ENCODE measurements at places on chromosomes 4 and X. TPM values are rescaled to one million over a fixed set of nuclear protein-coding genes. Genes with fewer than 3 reads are reported as not detected.

TLR1 gene
- not detected for total RNA-seq

DNA sequence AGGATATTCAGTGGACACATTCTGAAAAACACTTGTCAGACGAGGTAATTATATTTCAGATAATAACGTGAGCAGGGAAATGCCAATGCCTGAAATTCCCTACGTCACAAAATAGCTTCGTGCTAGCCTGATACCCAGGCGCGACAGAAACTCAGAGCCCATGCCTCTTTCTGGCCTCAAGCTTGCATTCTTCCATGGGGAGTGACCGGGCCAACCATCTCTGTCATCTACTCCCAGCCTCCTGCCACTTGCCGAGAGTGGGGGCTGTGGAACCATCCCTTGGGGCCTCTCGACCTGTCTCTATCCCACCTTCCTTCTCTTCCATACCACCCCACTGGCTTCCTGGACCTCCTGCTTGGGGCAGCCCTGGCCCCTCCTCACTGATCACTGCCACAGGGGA is 34.5 kb upstream of the CDKN2AIP start:
- DNase-seq, result no peak
- no peaks in the 10 kb centered on the region for H3K36me3 ChIP-seq
- H3K4me1 ChIP-seq, result no peaks in the 10 kb centered on the region
- H3K4me3 ChIP-seq, result no peak overlapping the region

- DNase-seq, result no peak
- no peaks in the 10 kb centered on the region for H3K36me3 ChIP-seq
- H3K27ac ChIP-seq, result no peak overlapping the region
- no peaks in the 10 kb centered on the region for H3K27me3 ChIP-seq
Measured at GRCh38 chr4:32574803-32575202, 1854.6 kb downstream of the PCDH7 start.

CSAG1 gene
- not detected for total RNA-seq

- H3K4me1 ChIP-seq, result no peaks in the 10 kb centered on the region
- no peak for DNase-seq
- no peak overlapping the region for H3K27ac ChIP-seq
Measured at GRCh38 chr4:1608821-1609500, 75.2 kb downstream of the FAM53A start.

DNA sequence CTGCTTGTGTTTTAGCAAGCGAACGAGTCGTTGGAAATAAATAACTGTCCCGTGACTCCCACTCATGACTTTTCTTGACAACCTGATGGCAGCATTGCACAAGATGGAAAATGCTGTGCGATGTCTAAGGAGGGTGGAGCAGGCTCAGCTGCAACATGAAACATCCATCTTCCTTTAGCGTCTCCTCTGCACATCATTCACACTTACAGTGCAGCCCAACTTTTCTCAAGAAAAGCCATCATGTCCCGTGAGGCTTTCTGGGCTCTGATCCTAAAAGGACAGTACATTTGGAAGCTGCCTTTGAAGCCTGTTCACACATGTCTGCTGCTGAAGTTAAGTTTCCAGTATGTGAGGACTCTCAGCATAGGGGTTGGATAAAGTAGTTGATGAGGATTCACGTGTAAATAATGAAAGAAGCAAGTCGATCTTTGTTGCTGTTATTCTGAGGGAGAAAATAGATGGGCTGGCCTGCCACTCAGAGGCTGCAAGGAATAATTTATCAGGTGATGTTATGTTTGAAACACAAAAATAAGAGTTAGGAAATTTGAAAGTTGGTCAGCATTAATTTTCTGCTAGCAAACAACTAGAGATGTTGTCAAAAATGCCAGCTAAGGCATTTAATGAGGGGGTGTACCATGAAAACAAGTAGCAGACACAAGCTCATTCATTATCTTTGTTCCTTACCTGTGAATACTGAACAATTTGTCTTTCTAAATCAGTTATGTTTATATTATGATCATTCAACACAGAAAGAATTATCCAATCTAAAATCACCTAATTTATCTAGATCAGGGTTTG is 328.7 kb upstream of the ZFP42 start:
- H3K27ac ChIP-seq, result no peak overlapping the region
- no peak for DNase-seq
- no peaks in the 10 kb centered on the region for H3K27me3 ChIP-seq
- no peaks in the 10 kb centered on the region for H3K4me1 ChIP-seq
- peaks cover 9% of the 10 kb centered on the region for H3K36me3 ChIP-seq

NWD2 gene
- total RNA-seq, result not detected

DNA sequence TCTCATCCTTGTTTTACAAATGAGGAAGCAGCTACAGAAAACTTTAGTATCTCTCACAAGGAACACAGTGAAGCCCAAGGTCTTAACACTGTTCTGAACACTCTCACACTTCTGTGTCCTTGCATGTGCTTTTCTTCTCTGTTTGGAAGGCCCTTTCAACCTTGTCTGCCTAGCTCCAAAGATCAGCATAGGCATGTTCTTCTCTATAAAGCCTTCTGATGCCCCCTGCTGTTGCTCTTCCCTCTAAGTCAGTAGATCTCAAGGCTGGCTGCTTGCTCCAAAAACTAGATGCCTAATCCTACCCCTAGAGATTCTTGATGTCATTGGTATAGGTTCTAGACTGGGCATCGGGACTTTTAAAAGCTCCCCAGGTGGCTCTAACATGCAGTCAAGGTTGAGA is 5.9 kb downstream of the APOO start:
- DNase-seq, result peak; percentile 40
- no peak overlapping the region for H3K27ac ChIP-seq
- H3K4me3 ChIP-seq, result no peak overlapping the region
- no peaks in the 10 kb centered on the region for H3K27me3 ChIP-seq
- peaks cover 3% of the 10 kb centered on the region for H3K4me1 ChIP-seq

DNA sequence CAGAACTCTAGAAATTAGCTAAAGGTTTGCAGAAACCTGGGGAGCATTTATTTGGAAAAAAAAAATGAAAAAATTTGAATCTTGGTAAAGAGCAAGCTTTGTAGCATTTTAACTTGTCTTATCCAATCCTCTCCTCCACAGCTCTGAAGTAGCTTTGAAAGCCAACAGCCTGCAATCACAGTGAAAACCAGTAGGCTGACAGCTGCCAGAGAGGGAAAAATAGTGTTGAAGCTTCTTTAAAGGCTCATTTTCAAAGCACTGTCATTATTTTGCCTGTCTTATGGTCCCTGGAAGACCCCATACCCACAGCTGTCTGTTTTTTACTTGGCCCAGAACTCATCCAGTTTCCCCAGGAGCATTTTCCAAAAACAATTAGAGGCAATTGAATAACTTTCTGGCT is 230.8 kb upstream of the EDNRA start:
- H3K27me3 ChIP-seq, result no peaks in the 10 kb centered on the region
- DNase-seq, result no peak
- H3K4me3 ChIP-seq, result no peak overlapping the region
- no peaks in the 10 kb centered on the region for H3K4me1 ChIP-seq
- peaks cover 10% of the 10 kb centered on the region for H3K36me3 ChIP-seq
- no peak overlapping the region for H3K27ac ChIP-seq

ABCD1 gene
- 10.2 TPM for total RNA-seq

TCEAL7 gene
- 2.7 TPM for total RNA-seq

CNGA1 gene
- total RNA-seq, result 1.0 TPM

ARHGAP24 gene
- total RNA-seq, result 0.37 TPM

DNA sequence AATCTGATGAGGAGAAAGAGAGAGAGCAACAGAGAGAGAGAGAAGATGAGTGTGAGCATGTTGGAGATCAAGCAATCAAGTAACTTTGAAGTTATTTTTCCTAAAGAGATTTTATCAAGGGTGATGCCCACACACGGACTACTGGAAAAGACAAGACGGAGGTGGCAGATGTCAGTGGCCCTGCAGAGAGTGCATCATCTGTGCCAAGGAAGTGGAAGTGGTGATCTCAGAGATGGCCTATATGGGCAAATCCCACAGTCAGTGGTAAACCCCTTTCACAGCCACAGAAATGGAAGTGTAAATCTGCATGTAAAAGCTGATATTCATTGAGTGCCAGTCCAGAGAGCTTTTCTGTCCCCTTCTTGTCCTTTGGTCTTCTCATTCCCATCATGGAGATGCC is 577.2 kb upstream of the AADAT start:
- no peaks in the 10 kb centered on the region for H3K4me1 ChIP-seq
- H3K27me3 ChIP-seq, result no peaks in the 10 kb centered on the region
- no peaks in the 10 kb centered on the region for H3K36me3 ChIP-seq

GRCh38 chr4:142984871-142985585 is 138.9 kb upstream of the INPP4B start:
- H3K27me3 ChIP-seq, result no peaks in the 10 kb centered on the region
- DNase-seq, result peak; percentile 60
- H3K27ac ChIP-seq, result no peak overlapping the region
- H3K4me3 ChIP-seq, result no peak overlapping the region
- H3K36me3 ChIP-seq, result no peaks in the 10 kb centered on the region

DNA sequence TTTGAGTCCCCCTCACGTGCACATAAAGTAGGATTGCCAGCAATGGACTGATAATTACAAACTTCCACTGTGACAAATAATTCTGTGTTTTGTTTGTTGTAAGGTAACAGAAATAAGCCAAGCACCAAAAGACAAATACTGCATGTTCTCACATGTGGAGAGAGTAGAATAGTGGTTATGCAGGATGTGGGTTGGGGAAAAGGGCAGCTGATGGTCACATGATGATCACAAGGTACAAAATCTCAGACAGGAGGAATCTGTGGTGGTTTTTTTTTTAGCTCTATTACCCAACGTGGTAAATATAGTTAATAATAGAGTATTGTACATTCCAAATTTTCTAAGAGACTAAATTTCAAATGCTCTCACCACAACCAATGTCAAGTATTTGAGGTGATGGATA is 182.3 kb downstream of the BANK1 start:
- no peak overlapping the region for H3K4me3 ChIP-seq
- no peaks in the 10 kb centered on the region for H3K27me3 ChIP-seq
- no peak overlapping the region for H3K27ac ChIP-seq

Data from H9 (cell line).